ENCODE measurements at places on chromosomes 16 and 17.

- no peak for DNase-seq
Measured at GRCh38 chr17:58493506-58493905, 5.3 kb upstream of the HSF5 start.

GRCh38 chr16:170788-171187 lies 1.9 kb upstream of the HBA2 start:
- DNase-seq: no peak

GRCh38 chr17:17440938-17441675 lies 35.7 kb upstream of the MED9 start:
- DNase-seq: no peak

- DNase-seq: no peak
Measured at GRCh38 chr17:81228834-81229665, 6.3 kb upstream of the CEP131 start.

Measured in cortex of kidney (tissue), 1 donor.